Activated CD4-positive, alpha-beta T cell treated with anti-CD3 and anti-CD28 coated beads, Interleukin-2, amount 50 U/mL, for 4 hours (primary cell): ENCODE measurements at places on chromosomes 4 and X.
A peak's percentile ranks its signal among the peaks of the same experiment; 100 is the strongest.

DNA sequence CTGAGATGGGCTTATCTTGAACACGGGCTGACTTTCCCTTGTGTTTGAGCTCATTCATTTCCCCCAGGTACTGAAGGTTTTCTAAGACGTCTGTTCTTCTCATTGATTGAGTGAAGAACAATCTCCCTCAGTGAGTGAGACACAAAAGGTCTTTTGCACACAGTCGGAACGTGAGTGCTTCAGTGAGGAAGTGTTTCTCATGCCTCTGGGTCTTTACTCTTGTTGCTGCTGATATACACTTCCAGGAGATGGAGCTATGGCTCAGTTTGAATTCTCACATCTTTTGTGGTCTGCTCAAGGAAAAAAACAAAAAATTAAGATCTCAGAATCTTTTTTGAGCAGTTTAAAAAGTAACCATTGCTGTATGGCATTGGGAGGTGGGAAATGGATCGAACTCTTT, 981.9 kb upstream of the TENM3 start:
- no peak for DNase-seq

- DNase-seq = no peak
These were observed 106.9 kb downstream of the PPARGC1A start for GRCh38 chr4:23782778-23783437.

DNA sequence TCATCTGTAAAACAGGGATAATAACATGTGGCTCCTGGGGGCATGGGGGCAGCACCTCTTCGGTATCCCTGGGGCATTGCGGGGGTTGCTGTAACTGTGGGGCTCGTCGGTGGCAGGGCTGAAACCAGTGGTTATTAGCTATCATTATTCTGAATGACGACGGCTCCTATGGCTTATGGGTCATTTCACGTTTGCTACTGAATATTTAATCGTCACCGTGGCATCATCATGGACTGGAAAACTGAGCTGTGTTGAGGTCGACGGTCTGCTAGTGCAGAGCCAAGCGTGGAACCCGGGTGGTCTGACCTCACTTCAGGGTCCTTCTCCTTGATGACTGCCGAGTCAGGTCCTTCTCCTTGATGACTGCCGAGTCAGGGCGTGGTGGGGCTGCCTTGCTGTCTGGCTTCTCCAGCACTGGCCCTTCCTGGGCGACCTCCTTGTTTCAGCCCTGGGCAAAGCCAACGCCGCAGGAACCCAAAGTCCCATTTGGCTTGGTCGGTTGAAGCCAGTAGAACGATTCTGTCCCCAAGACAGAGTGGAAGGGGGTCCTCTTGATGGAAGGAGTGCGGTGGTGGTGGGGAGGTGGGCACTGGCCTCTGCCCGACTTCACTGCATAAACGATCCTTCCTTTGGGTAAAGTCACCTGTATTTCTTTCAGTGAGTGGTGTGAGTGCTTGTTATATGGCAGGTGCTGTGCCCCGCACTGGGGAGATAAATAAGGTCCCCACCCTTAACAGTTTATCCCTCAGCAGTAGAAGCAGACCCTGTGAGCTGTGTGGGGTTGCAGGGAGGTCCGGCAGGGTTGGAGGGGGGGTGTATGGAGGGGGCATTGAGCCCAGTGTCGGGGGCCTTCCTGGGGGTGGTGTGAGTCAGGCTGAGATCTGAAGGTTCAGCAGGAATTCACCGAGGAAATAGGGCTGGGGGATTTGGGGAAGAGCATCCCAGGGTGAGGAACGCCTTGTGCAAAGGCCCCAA, 40.8 kb downstream of the PSAPL1 start:
- DNase-seq = no peak

DNA sequence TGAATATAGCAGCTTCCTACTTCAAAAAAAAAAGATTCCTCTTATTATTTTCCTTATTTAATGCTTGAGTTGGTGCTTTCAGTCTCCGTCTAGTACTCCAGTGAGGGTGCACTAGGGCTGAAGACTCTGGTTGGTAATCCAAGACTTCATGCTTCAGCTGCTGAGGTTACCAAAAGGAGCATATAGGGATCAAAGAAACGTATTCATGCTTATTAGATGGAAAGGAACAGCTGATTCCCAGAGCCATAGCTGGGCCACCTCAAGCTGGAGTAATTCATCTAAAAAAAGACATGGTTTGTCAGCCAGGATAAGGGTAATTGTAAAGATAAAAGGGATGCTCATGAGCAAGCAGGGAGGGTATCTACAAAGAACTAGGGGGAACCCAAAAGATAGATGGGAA, 131.7 kb upstream of the FAM47B start:
- DNase-seq = no peak

- DNase-seq = no peak
These were observed 478.0 kb downstream of the KCNIP4 start for GRCh38 chr4:21470535-21470934.

- DNase-seq = no peak
These were observed 6.1 kb downstream of the L1CAM start for GRCh38 chrX:153879741-153880439.

- no peak for DNase-seq
These were observed 392.2 kb downstream of the PPP1R2C start for GRCh38 chrX:42385730-42386129.

DNA sequence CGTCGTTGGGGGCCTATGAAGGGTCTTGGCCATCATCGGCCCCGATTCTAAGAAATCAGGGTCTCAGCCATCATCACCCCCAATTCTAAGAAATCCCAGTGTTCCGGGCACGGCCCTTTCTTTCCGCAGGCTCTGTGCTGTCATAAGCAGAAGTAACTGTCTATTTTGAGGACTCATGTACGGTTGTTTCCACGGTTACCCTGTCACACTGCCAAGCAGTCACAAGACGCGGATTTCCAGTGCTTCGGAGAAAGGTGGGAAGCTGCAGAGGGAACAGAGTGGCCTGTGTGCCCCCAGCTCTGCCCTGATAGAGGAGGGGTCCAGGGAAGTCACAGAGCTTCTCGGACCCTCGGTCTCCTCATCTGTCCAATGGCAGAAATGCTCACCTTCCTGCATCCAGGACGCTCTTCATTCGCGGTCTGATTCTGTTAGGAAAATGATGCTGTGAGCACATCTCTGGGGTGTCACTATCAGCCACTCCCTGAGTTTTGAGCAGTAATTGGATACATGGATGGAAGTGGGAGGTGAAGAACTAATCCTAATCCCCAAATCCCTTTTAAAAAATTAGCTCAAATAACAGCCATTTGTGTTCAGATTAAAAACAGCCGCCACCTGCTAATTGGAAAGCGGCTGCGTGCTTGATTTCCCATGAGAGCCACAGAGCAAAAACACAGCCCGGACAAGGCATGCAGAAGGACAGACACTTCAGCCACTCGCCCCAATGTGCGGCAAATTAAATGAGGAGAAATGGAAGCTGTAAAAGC, 73.1 kb downstream of the WFS1 start:
- no peak for DNase-seq

DNA sequence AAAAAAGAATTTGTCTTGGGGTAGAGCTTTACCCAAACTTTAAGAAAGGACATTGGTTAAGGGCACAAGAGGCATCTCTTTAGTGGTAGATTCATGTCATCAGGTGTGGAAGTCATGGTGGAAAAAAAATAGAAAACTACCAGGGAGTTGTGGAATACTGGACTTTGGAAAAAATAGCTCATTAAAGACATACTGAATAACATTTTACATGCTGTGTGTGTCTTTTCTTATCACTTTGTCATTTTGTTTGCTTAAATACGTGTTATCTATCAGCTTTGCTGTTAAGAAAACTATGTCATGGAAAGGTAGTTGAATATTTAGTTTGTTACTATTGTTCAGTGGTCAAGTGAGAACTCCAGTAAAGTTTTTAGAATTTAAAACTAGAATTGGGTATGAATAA, 147.0 kb downstream of the CCSER1 start:
- DNase-seq = no peak

- DNase-seq = no peak
These were observed 232.0 kb downstream of the CXXC4 start for GRCh38 chr4:104262678-104263077.

DNA sequence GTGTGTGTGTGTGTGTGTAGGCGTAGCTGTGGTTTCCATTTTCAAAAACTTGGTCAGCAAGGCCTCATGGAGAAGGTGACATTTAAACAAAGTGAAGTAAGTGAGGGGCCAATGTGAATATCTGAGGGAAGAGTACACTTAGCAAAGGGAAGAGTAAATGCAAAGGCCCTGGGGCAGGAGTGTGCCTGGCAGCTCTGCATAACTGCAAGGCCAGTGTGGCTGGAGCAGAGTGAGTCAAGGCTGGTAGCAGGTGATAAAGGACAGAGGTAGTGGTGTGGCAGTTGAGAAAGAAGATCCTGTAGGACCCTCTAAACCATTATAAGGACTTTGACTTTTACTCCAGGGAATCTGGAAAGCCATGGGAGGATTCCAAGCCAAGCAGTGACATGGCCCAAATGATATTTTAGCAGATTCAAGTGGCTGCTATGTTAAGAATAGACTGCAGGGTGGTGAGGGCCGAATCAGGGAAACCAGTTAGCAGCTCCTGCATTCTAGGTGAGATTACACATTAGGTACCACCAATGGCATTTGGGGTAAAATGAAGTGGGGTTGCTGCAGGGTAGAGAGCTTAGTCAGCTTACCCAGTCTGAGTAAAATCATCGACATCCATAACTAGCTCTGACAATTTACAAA, 5.9 kb upstream of the TBC1D1 start:
- DNase-seq = no peak

GRCh38 chr4:16067515-16067914, 16.3 kb downstream of the PROM1 start:
- DNase-seq = no peak

DNA sequence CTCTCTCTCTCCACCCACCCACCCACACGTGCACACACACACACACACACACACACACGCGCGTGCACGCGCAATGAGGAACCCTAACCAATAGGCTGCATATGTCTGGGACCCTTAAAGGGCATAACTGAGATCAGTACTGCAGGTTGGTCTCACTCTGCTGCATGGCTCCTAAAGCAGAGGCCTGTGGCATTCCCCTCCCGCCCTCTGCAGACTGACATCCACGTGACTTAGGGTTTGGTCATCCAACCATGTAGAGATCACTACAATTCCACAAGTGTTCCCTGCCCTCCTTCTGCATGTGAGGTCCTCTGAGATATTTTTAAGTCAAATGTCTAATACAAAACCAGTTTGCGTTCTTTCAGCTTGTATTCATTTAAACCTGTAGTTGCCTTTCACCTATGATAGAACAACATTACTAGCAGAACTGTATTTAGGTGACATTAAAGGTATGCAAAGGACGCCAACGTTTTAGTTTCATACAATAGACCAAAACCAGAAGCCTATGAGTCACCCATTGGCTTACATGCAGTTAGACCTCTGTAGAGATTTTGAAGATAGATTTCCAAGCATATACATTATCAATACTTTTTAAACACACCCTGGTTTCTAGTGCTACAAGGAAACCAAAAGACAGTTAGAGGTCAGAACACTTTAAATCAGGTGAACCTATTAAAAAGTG, 10.1 kb downstream of the XAGE5 start:
- DNase-seq = no peak

- DNase-seq = no peak
These were observed at the start of gene KLHL34 for GRCh38 chrX:21658152-21658737. KLHL34 (minus strand) TSS chrX:21658330; CDS start chrX:21657788, 542 bp downstream.

GRCh38 chr4:66443008-66443407, 772.7 kb upstream of the EPHA5 start:
- no peak for DNase-seq

DNA sequence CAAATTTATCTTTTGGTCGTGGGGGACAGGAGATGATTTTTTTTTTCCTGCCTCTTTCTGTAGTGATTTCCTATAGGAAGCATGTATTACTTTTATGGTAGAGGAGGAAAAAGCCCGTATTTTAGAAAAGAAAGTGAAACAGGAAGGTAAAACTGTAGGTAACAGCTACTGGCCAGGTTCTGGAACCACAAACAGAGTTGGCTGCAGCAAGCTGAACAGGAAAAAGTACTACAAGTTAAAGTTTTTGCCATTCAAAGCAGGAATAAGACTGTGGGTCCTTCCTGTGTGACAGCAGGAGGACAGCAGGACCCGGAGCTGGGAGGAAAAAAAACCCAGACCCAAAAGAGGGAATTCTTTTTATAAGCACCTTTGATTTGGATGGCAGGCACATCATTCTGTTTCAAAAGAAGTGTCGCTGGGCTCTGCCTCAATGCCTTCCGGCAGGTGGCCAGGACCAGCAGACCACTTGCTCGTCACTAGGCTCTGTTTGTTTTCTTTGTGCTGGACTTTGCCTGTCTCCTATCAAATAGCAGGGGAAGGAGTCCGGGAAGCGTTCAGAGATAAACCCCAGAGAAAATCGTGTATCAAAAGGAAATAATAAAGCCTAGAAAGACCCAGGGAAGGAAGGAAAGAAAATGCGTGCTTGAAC, 277.9 kb downstream of the ADGRA3 start:
- no peak for DNase-seq

- DNase-seq = no peak
These were observed at the start of gene STOX2 for GRCh38 chr4:183905081-183905592. STOX2 (plus strand) TSS chr4:183905307; CDS start chr4:183906791, 1,484 bp downstream.

GRCh38 chr4:109952612-109953011, 39.9 kb downstream of the EGF start:
- no peak for DNase-seq

DNA sequence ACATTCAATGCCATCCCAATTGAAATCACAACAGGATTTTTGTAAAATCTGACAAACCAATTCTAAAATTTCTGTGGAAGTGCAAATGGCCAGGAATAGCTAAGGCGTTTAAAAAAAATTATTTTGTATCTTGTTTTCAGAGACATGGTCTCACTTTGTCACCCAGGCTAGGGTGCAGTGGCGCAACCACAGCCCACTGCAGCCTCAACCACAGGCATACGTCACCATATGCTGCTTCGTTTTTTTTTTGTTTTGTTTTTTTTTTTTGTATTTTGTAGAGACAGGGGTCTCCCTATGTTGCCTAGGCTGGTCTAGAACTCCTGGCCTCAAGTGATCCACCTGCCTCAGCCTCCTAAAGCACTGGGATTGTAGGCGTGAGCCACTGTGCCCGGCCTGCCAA, 24.5 kb downstream of the ZNF41 start:
- no peak for DNase-seq

GRCh38 chr4:108172753-108173598, 4.2 kb upstream of the LEF1 start:
- DNase-seq = peak; percentile 70

DNA sequence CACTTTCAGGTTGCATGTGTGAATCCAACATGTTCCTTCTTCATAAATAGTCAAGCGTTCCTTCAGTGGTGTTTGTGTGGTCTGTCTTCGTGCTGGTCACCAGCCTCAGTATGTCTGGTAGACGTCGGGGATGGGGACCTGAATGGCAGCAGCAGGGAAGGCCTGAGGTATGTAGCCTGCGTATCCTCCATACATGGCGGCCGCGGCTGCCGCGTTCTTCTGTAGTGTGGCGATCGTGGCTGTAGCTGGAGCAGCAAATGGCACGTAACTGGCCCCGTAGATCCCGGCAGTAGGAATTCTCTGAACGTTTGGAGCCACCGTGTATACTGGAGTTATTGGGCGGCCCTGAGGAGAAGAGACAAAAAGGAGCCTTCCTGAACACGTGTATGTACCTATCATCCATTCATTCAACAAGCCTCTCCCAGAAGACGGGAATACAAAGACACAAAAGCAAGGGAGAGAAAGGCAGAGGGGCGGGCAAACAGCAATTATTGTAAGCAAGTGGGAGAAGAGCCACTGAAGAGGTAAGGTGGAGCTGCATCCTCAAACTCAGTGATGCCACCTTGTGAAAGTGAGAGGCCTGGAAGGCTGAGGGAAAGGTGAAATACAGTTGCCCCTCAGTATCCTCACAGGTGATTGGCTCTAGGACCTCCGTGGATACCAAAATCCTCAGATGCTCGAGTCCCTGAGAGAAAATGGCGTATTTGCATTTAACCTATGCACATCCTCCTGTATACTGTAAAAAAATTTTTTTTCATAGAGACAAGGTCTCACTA, 90.9 kb downstream of the CHRNA9 start:
- no peak for DNase-seq

- no peak for DNase-seq
These were observed 87.3 kb upstream of the DMD start for GRCh38 chrX:33298622-33299021.
